ENCODE measurements at places on chromosomes 11 and 22. TPM values are rescaled to one million over a fixed set of nuclear protein-coding genes. Genes with fewer than 3 reads are reported as not detected.

The DEUP1 gene
- total RNA-seq = not detected

DNA sequence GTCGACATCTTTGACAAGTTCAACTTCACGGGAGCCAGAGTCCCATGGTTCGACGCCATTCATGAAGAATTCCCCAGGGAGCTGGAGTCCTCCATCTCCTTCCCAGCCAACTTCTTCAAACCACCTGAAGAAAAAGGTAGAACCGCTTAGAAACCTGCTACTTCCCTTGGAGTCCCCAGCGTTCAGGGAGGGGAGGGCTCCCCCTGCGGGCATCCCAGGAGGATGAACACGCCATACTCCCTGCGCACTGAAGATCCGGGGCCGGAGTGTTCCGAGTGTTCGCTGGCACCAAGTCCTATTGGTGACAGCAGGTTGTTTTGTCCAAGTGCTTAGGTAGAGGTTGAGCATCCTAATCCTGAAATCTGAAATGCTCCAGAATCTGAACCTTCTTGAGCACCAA, 51.7 kb upstream of the PRODH start:
- no peak overlapping the region for H3K27ac ChIP-seq
- H3K4me3 ChIP-seq = no peak overlapping the region
- no peak for DNase-seq
- no peaks in the 10 kb centered on the region for H3K36me3 ChIP-seq
- H3K27me3 ChIP-seq = no peaks in the 10 kb centered on the region
- no peaks in the 10 kb centered on the region for H3K4me1 ChIP-seq

The CBX7 gene
- 48.3 TPM for total RNA-seq

GRCh38 chr11:38392176-38392575, 1794.1 kb upstream of the RAG2 start:
- no peaks in the 10 kb centered on the region for H3K27me3 ChIP-seq
- no peak overlapping the region for H3K27ac ChIP-seq
- no peak for DNase-seq
- no peaks in the 10 kb centered on the region for H3K4me1 ChIP-seq
- no peaks in the 10 kb centered on the region for H3K36me3 ChIP-seq
- H3K4me3 ChIP-seq = no peak overlapping the region

The TRIM49 gene
- not detected for total RNA-seq

The LUZP2 gene
- not detected for total RNA-seq

The MAP6 gene
- 6.1 TPM for total RNA-seq

The NRIP3 gene
- 3.1 TPM for total RNA-seq

- H3K36me3 ChIP-seq = no peaks in the 10 kb centered on the region
- peaks cover 18% of the 10 kb centered on the region for H3K4me1 ChIP-seq
- no peak overlapping the region for H3K27ac ChIP-seq
These were observed 66.2 kb upstream of the LMO1 start for GRCh38 chr11:8329847-8330361.

- no peaks in the 10 kb centered on the region for H3K27me3 ChIP-seq
- H3K27ac ChIP-seq = no peak overlapping the region
- H3K4me3 ChIP-seq = no peak overlapping the region
- no peak for DNase-seq
- no peaks in the 10 kb centered on the region for H3K4me1 ChIP-seq
- peaks cover 73% of the 10 kb centered on the region for H3K36me3 ChIP-seq
These were observed 88.8 kb downstream of the CD44 start for GRCh38 chr11:35227576-35228327.

- H3K27me3 ChIP-seq = peaks cover 64% of the 10 kb centered on the region
- no peak for DNase-seq
- H3K4me1 ChIP-seq = no peaks in the 10 kb centered on the region
- H3K4me3 ChIP-seq = no peak overlapping the region
- no peaks in the 10 kb centered on the region for H3K36me3 ChIP-seq
- no peak overlapping the region for H3K27ac ChIP-seq
These were observed 4.0 kb downstream of the SYN3 start for GRCh38 chr22:33054001-33054675.

GRCh38 chr11:10744206-10744605, 6.8 kb upstream of the CTR9 start:
- H3K4me1 ChIP-seq = no peaks in the 10 kb centered on the region
- no peak overlapping the region for H3K4me3 ChIP-seq

The CAPN5 gene
- 2.3 TPM for total RNA-seq

- no peaks in the 10 kb centered on the region for H3K36me3 ChIP-seq
- H3K27me3 ChIP-seq = peaks cover 12% of the 10 kb centered on the region
- H3K4me3 ChIP-seq = no peak overlapping the region
- H3K4me1 ChIP-seq = no peaks in the 10 kb centered on the region
These were observed 128.7 kb downstream of the CTTN start for GRCh38 chr11:70527046-70527395.
